ENCODE measurements at places on chromosomes 7 and 10.

DNA sequence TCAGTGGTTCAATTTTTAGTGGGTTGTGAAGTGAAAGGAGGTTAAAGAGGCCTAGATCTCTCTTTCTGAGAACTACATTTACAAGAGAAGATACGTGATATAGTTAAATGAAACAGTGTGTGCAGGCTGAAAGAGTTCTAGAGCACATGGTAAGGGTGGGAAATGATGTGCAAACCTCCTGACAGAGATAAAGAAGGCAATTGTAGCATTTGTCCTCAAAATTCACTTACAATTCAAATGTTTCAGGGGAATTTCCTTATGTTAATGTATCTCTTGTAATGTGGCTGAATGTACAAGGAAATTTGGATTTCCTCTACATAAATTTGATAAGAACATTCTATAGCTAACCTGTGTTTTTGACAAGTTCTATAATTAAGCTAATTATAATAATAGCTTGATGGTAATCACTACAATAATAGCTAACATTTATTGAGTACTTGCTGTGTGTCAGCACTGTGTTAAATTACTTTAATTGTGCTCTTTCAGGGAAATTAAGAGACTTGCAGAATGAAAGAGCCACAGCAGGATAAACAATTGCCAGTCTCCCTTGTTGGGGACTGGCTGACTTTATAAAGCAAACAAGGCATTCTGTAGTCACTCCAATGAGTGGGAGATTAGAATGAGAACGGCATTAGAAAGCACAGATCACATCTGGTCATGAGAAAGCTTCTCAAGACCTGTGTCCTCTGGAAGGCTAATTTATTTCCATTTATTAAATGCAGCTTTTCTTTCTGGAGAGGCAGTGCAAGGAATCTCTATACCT is 139.7 kb upstream of the TMEM72 start:
- DNase-seq = no peak

- no peak for DNase-seq
Measured at GRCh38 chr7:80347173-80347572, 164.7 kb downstream of the GNAT3 start.

GRCh38 chr10:113266147-113266546 is 286.7 kb upstream of the HABP2 start:
- DNase-seq = no peak

- no peak for DNase-seq
Measured at GRCh38 chr10:128835361-128835760, 631.7 kb upstream of the MGMT start.

- DNase-seq = no peak
Measured at GRCh38 chr10:6486309-6486708, 93.8 kb downstream of the PRKCQ start.

DNA sequence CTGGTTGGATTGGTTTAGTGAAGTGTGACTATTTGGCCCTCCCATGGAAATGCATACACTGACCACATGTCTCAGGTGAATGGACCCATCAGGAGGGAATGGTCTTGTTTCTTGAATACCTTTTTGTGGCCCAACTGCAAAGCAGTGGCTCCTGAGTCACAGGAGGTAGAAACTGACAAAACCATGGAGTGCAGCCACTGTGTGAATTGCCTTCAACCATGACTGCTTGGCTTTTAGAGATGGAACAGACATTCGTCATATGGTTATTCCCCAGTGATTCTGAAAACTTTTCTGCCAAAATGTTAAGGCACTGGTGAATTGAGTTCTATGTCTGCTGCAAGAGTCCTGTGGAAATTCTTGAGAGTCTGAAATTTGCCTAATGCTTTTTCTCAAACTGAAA is 64.7 kb downstream of the CDK14 start:
- DNase-seq = no peak

All from thoracic aorta (tissue), 2 donors.